ENCODE measurements at places on chromosomes 16 and 17.

DNA sequence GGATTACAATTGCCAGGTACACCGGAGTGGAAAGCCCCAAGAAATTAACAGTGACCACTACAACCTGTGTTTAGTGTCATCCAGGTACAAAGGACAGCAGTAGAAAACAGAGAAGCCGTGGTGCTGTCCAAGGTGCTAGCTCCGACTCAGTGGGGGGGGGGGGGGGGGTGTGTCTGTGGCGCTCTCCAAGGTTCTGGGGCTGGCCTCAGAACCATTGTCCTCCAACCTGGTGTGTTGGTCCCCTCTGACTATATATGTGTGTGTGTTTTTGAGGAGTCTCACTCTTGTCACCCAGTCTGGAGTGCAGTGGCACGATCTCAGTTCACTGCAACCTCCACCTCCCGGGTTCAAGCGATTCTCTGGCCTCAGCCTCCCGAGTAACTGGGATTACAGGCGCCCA lies 5.8 kb upstream of the ZNF23 start:
- DNase-seq = no peak

GRCh38 chr16:87791295-87792204 lies 25.8 kb upstream of the KLHDC4 start:
- no peak for DNase-seq

GRCh38 chr17:63998050-63998720 lies at the start of gene PRR29:
Gene PRR29, plus strand, starts transcription at chr17:63998351. Its CDS starts 14 bp downstream, at chr17:63998365.
- peak; percentile 67 for DNase-seq

GRCh38 chr17:29747660-29748059 lies 124.9 kb upstream of the CORO6 start:
- no peak for DNase-seq

DNA sequence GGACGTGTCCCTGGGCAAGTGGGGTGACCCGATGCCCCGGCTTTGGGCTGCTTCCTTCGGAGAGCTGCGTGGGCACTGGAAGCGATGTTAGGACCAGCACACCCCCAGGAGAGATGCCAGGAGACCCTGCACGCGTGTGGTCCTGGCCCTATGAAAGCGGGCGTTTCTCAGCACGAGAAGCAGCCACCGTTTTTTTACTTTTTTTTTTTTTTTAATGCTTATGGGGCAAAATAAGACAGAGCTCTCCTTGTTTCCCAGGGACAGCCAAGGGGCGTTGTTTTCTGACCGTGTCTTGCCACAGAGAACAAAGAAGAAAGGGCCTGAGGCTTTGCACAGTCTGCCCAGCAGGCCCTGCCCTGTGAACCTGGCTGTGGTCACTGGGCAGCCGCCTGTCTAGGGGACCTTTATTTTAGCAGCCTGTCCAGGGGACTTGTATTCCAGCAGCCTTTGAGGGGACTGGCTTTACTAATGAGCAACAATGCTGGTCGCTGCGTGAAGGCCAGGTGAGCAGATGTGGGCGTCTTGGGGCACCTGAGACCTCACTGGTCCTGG lies 996 bp downstream of the SLC25A10 start:
- DNase-seq = no peak

GRCh38 chr17:57294629-57295501 lies 38.5 kb downstream of the MSI2 start:
- DNase-seq = peak; percentile 86

DNA sequence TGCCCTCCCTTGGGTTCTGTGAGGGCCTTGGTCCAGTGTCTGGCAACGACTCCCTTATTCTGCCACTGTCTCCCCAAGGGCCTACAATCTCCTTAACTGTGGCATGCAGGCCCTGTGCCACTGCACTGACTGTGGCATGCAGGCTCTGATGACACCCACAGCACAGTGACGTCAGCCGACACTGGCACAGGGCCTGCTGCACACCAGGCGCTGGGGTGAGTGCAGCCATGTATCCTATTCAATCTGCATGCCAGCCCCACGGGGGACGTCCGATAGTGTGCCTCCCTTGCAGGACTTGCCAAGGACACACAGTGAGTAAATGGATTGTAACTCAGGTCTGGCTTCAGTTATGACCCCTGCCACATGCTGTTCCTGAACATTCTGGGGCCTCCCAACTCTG lies 39.8 kb upstream of the RASD1 start:
- no peak for DNase-seq

DNA sequence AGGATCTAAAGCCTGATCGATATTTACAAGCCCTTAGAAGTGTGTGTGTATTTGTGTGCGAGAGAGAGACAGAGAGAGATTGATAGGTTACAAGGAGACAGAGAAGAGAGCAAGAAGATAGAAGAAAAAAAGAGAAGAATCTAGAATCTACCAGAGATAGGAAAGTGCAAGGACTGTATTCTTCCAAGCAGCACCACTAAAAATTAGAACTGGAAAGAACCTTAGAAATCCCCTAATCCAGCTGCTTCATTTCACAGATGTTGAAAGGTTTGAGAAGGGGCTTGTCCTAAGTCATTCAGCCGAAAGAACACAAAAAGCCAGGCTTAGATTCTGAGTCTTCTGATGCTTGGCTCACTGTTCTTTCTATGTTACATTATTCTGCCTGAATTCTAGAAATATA lies 92.2 kb downstream of the HS3ST3A1 start:
- DNase-seq = no peak

DNA sequence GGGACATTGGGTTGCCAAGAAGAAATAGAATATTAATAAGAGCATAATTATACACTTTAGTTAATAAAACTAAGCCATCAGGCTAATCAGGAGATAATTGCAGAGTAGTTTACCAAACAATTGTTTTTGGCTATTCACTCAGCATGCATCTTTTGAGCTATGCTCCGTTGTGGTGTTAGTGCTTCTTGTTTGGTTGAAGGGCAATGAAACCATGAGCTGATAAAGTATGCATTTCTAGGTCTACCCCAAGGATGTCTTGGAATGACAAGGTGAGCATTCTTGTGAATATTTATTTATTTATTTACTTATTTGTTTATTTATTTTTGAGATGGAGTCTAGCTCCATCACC lies 6.4 kb downstream of the HLF start:
- DNase-seq = no peak

DNA sequence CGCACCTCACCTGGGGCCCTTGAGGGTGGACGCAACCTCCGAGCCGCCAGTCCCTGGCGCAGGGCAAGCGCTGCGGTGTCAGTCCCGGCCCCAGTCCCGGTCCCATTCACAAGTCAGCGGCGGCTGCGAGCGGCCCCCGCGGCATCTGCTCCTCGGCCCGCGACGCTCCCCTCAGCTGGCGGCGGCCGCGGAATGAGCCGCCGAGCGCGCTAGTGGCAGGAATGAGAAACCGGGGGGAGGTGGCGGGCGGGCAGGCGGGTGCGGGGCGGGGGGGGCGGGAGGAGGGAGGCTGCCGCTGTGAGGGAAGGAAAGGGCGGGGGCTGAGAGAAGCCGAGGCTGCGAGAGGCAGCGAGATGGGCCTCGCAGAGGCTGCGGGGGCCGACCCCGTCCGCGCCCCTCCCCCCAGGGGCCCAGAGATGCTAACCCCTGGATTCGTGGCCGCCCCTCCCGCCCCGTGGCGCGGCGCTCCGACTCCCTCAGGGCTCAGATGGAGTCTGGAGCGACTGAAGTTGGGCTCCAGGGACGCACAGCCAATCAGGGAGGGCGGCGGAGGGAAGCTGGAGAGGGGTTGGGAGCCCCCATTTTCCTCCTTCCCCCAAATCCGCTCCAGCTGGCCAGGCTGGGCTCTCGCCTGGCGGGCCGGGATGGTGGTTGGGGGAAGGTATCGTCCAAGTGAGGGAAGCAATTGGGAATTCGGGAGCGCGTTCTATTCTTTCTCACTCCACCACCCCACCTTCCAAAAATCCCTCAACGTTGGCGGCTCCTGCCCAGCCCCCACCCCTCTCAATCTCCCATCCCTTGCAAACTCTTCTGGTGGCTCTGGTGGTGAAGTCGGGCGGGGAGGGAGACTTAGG lies at the start of gene CDH11:
Gene CDH11, minus strand, starts transcription at position 194 of the 854 bp plus-strand sequence. CDS start 117,194 bp downstream, outside the sequence.
- peak; percentile 30 for DNase-seq

- DNase-seq = no peak
These were observed at the start of gene RPUSD1 for GRCh38 chr16:787978-788398. Gene RPUSD1, minus strand, starts transcription at chr16:788381. Its CDS starts 644 bp downstream, at chr16:787737.

GRCh38 chr16:66360624-66361324 lies 5.7 kb upstream of the CDH5 start:
- no peak for DNase-seq

- DNase-seq = no peak
These were observed 158.2 kb upstream of the MAF start for GRCh38 chr16:79758615-79759346.

DNA sequence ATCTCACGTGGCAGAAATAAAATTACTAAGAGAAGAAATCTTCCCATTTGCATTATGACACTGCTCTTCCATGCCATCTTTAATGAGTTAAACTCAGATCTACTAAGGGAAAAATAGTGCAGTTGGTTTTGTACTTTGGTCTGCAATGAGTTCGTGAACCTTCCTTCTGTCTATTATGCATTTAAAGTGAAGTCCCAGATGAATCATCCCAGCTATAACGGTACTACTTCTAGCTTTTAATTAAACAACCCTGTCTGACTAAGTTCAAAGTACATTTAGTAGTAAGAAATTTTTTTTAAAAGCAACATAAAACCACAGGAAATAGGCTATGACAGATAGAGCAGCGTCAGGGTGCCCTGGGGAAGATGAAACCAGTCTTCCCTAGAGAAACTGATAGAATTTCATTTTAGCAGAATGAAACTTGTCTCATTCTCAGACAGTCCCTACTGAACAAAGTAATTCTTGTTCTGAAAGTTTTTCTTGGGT lies 1.8 kb downstream of the TMIGD1 start:
- DNase-seq = no peak

DNA sequence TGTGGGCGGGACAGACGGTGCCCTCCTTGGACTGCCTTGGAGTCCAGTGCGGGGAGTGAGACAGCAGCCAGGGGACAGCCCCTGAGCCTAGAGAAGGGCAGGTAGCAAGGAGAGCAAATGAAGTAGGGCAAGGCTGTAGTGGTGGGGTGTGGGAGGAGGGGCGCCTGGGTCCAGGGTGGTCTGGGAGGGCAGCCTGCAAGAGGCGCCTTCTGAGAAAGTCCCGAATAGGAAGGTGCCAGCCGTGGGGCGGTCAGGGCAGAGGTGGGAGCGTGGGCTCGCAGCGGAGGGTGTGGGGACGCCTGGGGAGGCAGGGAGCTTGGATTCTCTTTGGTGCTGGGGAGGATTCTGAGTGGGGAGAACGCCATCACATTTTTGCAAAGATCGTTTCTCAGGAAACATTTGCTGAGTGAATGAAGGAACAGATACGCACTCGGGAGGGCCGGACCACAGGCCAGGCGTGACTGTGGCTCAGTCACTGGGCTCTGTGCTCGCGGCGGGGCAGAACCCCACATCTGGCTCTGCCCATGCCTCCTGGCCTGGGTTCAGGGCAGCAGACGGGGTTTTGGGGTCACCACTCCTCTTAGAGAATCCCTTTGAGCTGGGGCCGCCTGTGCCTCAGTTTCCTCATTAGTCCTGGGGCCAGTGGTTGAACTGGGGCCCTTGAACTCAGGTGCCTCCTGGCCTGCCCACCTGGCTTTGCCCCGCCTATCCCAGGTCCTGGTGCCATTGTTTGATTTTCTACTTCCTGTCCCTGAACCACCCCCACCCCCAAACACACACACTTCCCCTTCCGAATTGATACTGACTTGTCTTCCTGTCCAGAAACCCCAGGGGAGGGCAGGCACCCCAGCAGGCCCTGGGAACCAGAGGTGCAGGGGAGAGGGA lies 4.2 kb downstream of the SNN start:
- DNase-seq = no peak

DNA sequence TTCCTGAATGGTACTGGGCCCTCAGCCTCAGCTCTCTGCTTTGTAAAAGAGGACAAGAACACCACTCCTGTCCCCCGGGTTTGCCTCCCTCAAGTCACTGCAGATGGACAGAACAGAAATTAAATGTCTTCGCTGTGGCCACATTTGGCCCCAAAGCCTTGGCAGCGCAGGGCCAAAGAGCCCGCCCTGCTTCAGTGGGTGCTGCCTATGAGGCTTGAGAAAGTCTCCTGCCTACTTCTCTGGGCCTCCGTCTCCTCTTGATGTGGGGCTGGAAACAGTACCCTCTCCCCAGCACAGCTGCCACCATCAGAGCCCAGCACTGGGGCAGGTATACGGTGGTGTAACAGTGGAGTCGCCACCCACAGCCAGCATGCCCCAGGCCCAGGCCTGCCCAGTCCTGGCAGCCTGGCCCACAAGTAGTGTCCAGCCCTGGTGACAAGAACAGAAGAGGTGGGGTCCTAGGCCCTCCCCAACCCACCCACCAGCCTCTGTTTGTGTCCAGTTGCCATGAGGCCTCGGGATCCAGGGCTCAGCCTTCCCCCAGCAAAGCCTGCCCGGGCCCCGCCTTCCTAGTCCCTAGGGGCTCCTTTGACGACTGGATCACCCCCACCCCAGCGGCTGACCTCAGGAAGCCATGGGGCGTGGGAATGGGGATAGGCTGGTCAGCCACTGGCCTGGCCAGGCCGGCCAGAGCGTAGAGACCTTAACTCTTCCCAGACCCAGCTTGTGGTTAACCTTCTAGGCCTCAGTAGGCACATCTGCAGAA lies 3.9 kb upstream of the TPPP3 start:
- no peak for DNase-seq

GRCh38 chr17:79625706-79626105 lies 14.9 kb upstream of the RBFOX3 start:
- no peak for DNase-seq

- no peak for DNase-seq
These were observed 7.2 kb downstream of the ABHD15 start for GRCh38 chr17:29559640-29560039.

- DNase-seq = peak; percentile 43
These were observed 164.2 kb upstream of the LHX1 start for GRCh38 chr17:36773039-36773438.

GRCh38 chr17:39173080-39173479 lies 7.1 kb upstream of the ARL5C start:
- DNase-seq = no peak

DNA sequence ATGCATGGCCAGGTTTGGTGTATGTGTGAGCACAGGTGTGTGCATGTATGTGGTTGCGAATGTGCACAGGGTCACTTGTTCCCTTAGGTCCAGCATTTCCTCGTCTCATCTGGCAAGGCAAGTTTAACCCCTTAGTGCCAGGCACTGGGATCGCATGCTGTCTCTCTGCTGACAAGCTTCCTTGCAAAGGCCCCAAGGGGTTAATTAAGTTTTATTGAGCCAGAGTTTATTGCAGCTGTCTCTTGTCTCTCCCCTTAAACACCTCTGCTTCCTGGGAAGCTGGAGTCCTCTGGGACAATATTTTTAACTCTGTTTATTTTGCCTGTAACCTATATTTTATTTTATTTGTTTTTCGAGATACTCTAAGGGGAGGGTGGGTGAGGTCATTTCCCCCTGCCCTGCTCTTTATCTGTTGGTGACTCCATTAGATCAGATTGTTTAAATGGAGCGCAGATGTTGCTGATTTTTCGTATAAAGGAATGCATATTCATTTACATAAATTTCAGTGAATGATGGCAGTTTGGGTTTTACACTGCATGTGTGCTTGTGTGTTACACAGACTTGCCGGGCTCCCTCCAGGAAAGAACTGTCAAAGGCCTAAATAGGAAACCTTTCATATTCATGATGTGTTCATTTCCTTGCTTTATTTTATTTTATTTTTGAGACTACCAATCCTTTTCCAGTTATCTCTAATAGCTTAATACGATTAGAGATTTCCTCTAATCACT lies 99.7 kb downstream of the CBLN1 start:
- no peak for DNase-seq

- DNase-seq = no peak
These were observed 354.1 kb upstream of the TNRC6C start for GRCh38 chr17:77604301-77604972.
